T-helper 2 cell treated with Interferon-gamma antibody and Interleukin-4, amounts not matched to agents 5 μg/mL and 100 μg/mL, for 36 hours (primary cell): ENCODE measurements at places on chromosomes 12 and 14.
A peak's percentile ranks its signal among the peaks of the same experiment; 100 is the strongest.

DNA sequence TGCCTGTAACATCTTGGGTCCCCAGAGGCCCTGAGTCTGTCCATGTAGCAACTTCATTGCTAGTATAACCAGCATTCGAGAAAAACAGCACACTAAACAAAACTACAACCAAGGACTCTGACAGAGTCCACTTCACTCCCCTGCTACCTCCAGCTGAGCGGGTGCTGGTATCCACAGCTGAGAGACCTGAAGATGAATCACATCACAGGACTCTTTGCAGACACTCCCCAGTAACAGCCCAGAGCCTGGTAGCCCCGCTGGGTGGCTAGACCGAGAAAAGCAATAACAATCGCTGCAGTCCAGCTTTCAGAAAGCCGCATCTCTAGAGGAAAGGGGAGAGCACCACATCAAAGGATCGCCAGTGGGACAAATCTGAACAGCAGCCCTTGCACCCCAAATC is 9.0 kb upstream of the IQSEC3 start:
- DNase-seq, result no peak
- H3K27ac ChIP-seq, result no peak overlapping the region
- no peaks in the 10 kb centered on the region for H3K36me3 ChIP-seq
- peaks cover 13% of the 10 kb centered on the region for H3K27me3 ChIP-seq
- no peaks in the 10 kb centered on the region for H3K4me1 ChIP-seq

DNA sequence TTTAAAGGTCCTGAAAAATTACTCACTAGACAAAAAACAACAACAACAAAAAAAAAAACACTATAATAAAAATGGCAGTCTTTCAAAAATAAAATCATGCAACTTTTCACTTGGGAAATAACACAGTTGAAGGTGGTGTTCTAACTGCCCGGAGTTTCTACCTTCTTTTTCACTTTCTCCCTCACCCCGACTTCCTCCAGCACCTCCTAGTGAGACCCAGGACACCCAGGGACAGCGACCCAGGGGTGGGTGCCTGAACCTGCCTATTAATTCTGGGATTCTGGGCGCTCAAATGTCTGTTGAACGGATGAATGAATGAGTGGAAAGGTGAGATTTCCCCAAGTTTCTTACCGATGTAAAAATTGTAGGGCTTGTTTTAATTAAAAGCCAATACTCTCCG is 2.0 kb upstream of the FZD10 start:
- H3K36me3 ChIP-seq, result no peaks in the 10 kb centered on the region
- no peaks in the 10 kb centered on the region for H3K4me1 ChIP-seq
- no peak overlapping the region for H3K4me3 ChIP-seq
- H3K27me3 ChIP-seq, result peaks cover 35% of the 10 kb centered on the region
- DNase-seq, result no peak

DNA sequence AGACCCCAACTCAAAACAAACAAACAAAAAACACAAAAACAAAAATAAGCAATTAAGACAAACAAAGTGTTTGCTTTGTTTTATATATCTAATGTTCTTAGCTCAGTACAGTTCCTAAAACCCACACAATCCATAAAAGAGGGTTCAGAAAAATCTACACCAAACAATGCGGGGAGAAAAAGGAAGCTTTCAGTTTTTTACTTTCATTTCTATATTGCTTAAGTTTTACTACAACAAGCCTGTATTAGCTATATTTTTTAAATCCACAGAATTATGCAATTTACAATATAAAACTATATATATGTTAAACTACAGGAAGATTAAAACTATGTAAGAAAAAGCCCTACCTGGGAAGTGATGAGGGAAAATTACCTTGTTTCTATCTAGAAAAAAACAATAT is 41.4 kb downstream of the CLIP1 start:
- H3K4me1 ChIP-seq, result peaks cover 8% of the 10 kb centered on the region
- peaks cover 18% of the 10 kb centered on the region for H3K36me3 ChIP-seq
- no peak overlapping the region for H3K4me3 ChIP-seq
- no peak for DNase-seq
- no peaks in the 10 kb centered on the region for H3K27me3 ChIP-seq
- H3K27ac ChIP-seq, result peak overlapping the region; percentile 15

GRCh38 chr12:77855548-77855947 is 24.9 kb downstream of the NAV3 start:
- no peaks in the 10 kb centered on the region for H3K27me3 ChIP-seq
- no peaks in the 10 kb centered on the region for H3K36me3 ChIP-seq
- no peak overlapping the region for H3K4me3 ChIP-seq
- H3K4me1 ChIP-seq, result no peaks in the 10 kb centered on the region
- no peak overlapping the region for H3K27ac ChIP-seq

GRCh38 chr12:68429696-68430095 is 97.5 kb upstream of the MDM1 start:
- no peaks in the 10 kb centered on the region for H3K27me3 ChIP-seq
- no peaks in the 10 kb centered on the region for H3K36me3 ChIP-seq
- no peak for DNase-seq

DNA sequence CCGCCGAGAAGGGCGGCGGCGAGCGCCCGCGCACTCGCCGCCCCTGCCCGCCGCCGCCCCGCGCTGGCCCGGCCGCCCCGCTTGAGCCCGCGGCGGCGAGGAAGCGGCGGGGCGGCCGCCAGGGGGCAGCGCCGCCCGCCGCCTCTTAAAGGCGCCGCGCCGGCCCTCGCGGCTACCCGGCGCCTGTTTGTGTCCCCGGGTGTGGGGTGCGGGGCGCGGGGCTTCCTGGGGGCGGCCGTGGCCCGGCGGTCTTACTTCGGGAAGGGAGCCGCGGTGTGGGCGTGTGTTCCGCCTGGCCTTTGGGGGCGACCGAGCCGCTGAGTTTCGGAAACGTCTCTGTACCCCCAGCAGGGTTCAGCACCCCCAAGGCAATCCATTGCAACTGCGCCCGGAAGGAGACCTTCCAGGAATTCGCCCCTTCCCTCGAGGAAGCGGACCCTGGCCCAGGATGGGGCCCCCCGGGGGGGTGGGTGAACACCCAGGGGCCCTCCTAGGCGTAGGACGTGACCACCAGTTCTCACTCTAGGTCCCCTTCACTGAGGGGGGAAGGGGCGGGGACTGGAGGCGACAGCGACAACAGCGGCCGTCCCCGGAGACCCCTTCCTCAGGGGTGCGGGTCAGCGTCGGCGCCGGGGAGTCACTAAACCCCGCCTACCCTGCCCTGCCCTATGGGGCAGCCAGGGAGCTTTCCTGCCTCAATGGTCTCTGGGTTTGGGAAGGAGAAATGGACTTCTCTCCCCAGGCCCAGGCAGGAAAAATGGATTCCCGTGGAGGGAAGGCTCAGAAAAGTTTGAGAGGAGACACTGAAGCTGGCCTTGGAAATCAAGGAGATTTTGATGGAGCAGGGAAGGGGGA is at the start of gene ITPK1:
TSS of gene ITPK1 (minus strand) at position 105 of the 855 bp plus-strand sequence. CDS start 762 bp downstream, outside the sequence.
- H3K27me3 ChIP-seq, result no peaks in the 10 kb centered on the region
- H3K27ac ChIP-seq, result peak within 1 kb of the TSS; percentile 85
- peaks cover 24% of the 10 kb centered on the region for H3K4me1 ChIP-seq
- peak; percentile 66 for DNase-seq
- H3K36me3 ChIP-seq, result peaks cover 5% of the 10 kb centered on the region

GRCh38 chr12:51548241-51548640 is 42.8 kb upstream of the SCN8A start:
- H3K4me1 ChIP-seq, result no peaks in the 10 kb centered on the region
- peaks cover 16% of the 10 kb centered on the region for H3K27me3 ChIP-seq
- no peak for DNase-seq
- H3K27ac ChIP-seq, result no peak overlapping the region
- no peaks in the 10 kb centered on the region for H3K36me3 ChIP-seq

DNA sequence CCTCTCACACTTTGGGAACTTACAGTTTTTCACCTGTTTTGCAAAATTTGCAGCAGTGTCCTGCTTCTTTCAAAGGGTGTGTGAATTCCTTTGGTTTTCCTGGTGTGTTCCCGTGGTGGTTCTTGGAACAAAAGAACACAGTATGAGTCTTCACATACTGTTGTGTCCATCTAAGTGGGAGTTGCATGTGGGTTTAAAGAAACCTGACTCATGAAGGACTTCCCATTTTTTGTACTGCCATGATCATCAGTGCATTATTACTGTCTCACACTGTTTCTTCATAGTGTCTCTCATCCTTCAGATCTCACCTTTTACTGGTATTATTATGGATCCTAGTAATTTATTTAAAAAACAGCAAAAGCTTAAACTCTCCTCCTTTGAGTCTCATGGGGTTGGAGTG is 3.8 kb upstream of the GZMH start:
- peaks cover 40% of the 10 kb centered on the region for H3K4me1 ChIP-seq
- no peaks in the 10 kb centered on the region for H3K27me3 ChIP-seq
- DNase-seq, result no peak
- H3K36me3 ChIP-seq, result no peaks in the 10 kb centered on the region
- H3K27ac ChIP-seq, result no peak overlapping the region

- H3K4me3 ChIP-seq, result no peak overlapping the region
- H3K36me3 ChIP-seq, result no peaks in the 10 kb centered on the region
- DNase-seq, result no peak
These were observed 20.9 kb upstream of the RCOR1 start for GRCh38 chr14:102571478-102572042.
